SK-MEL-5 (cell line): ENCODE measurements at places on chromosomes 1 and 21. TPM values are rescaled to one million over a fixed set of nuclear protein-coding genes. Genes with fewer than 3 reads are reported as not detected.

RPE65 gene
- not detected in 2 replicates for total RNA-seq

NKAIN1 gene
- total RNA-seq: 2.9 and 5.1 TPM in 2 replicates

ALPL gene
- total RNA-seq: 0.29 and 0.50 TPM in 2 replicates

ICOSLG gene
- 0.05 and 0.29 TPM in 2 replicates for total RNA-seq

TBX19 gene
- total RNA-seq: 1.3 and 2.2 TPM in 2 replicates

MCOLN2 gene
- 18.1 and 19.3 TPM in 2 replicates for total RNA-seq

CHODL gene
- 0.16 TPM in 1 of 2 replicates, not detected in the other for total RNA-seq

RHBG gene
- total RNA-seq: not detected in 2 replicates

CCDC30 gene
- 1.5 TPM in 2 replicates for total RNA-seq

FCRL6 gene
- total RNA-seq: not detected in 2 replicates

CFHR5 gene
- not detected in 2 replicates for total RNA-seq

C1QTNF12 gene
- total RNA-seq: not detected in 2 replicates

DDR2 gene
- 31.2 and 32.8 TPM in 2 replicates for total RNA-seq

UBAP2L gene
- total RNA-seq: 161 and 180 TPM in 2 replicates

LAMC2 gene
- total RNA-seq: 0.03 and 0.11 TPM in 2 replicates

EIF3I gene
- 554 and 565 TPM in 2 replicates for total RNA-seq

ECE1 gene
- total RNA-seq: 14.0 and 31.0 TPM in 2 replicates

CHIT1 gene
- total RNA-seq: not detected in 2 replicates

SLAMF7 gene
- 7.9 TPM in 2 replicates for total RNA-seq

WNT4 gene
- total RNA-seq: 0.16 and 0.18 TPM in 2 replicates

NGF gene
- not detected in 2 replicates for total RNA-seq

ITSN1 gene
- total RNA-seq: 10.9 and 13.4 TPM in 2 replicates

CD48 gene
- total RNA-seq: not detected in 2 replicates

NUP210L gene
- total RNA-seq: not detected in 2 replicates
